ENCODE measurements at places on chromosomes 1 and 21.

GRCh38 chr1:178393370-178393769, 103.4 kb downstream of the CLEC20A start:
- no peak for DNase-seq

DNA sequence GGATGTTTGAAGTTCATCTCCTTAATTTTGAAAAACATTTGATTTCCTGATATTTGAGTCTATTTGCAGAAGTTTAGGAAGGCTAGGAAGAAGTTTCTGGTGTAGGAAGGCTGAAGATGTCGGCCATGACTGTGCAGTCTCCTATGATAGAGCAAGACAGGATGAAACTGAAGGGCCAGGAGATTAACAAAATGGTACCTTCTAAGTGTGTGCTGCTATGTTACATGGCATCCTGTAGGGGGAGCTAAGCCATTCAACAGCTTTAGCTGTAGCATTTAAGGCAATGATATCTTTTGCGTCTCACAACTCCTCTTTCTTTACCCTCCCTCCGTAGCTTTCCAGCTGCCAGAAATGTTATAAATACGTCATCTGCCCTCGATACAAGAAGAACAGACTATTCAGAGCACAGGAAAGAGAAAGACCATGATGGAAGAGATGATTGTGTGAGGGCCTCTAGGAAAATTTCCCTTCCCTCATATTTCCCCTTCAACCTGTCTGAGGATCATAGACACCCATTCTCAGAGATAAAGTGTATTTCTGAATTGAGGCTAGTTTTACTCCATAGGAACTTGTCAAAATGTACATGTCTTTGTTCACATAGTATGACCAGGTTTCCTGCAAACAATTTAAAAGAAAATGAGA, 61.1 kb downstream of the XCL1 start:
- peak; percentile 26 for DNase-seq

- no peak for DNase-seq
Observed at GRCh38 chr21:19999369-20000272, 998.6 kb upstream of the NCAM2 start.

- no peak for DNase-seq
Observed at GRCh38 chr21:36171741-36172331, 15.2 kb downstream of the DOP1B start.

DNA sequence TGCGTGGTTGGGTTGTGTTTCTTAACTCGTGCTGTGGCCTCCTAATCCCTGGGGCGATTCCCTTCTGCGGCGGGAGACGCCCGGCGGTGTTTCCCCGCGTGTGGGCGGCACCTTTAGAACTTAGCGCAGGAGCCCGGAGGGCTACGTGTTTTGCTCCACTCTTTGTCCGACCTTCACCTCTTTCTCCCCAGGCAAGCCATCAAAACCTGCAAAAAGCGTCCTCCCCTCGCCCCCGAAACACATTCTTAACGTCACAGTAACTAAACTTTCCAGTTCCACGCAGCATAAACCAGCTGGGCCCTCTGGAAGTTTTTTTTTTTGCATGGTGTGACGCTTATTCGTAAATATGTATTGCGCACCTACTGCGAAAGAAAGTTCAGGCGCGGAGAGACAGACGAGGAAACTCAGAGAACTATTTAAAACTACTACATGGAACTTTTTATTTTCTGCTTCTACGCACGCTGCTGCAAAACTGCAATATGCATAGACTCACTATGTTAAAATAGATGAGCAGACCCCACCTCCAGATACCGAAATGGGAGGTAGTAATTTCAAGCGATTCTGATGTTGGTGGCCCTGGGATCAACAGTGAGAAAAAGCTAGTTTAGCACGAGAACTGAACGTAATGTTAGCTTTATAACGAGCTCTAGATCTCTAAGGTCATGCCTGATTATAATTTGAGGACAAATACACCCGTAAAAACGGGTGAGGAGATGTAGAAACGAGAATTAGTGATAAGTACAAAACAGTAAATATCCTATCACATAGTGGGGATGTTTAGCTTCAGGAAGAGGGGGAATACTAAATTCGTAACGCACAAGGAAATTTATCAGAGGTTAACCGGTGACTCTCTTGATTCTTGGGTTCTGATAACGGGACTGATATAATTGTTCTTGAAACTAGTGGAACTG, 920 bp downstream of the MTR start:
- DNase-seq: peak; percentile 49

DNA sequence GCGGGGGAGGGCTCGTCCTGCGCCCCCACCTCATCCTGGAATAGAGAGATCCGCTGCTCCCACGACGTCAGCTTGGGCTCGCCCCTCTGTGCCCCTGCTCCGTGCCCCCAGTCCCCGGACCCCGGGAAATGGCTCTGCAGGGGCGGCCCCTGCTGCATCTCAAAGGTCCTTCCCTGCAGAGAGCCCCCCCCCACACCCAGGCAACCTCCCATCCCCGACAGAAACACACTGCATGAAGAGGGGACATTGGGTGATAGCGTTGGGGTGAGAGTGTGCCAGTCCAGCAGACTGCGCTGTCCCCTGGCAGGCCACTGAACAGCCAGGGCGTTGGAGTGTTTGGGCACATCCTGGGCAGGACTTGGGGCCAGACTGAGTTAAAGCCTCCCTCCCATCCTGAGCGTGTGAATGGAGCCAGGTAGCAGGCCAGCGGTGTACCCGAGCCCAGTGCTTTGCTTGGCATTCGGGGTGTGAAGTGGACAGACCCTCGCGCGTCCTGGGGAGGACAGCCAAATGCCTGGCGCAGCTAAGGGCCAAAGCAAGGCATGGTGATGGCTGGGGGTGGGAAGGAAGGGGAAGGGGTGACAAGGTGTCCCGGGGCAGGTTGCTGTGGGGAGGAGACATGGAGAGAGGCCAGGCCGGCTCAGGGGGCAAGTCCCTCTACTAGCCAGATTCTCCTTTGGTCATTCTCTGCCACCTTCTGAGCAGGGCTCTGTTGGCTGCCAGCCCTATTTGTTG, 633 bp upstream of the ETNK2 start:
- no peak for DNase-seq

- no peak for DNase-seq
Observed at GRCh38 chr1:170676628-170677027, 12.7 kb downstream of the PRRX1 start.

- DNase-seq: no peak
Observed at GRCh38 chr1:67557696-67558448, 127.1 kb upstream of the GADD45A start.

DNA sequence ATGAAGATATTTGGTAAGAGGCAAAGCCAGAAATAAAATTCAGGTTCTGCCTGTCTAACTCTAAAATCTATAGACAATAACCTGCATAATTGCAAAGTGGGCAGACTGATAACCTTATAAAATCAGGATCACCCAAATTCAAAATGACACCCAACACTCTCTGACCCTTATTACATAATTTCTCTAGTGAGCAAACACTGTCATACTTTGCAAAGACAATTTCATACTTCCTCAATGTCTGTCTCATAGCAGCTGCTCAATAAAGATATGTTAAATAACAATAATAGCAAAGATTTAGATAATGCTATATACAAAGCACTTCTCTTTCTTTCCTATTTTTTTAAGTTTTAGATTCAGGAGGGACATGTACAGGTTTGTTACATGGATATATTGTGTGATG, 118.5 kb downstream of the UCHL5 start:
- no peak for DNase-seq

GRCh38 chr1:21568809-21569385, 59.7 kb downstream of the ALPL start:
- no peak for DNase-seq

GRCh38 chr21:45607021-45607908, 36.3 kb upstream of the PCBP3 start:
- DNase-seq: no peak

Data from T-helper 1 cell (primary cell).